ENCODE measurements at places on chromosomes 2 and 18. TPM values are rescaled to one million over a fixed set of nuclear protein-coding genes. Genes with fewer than 3 reads are reported as not detected.

TUBA3E gene
- 69.5 TPM for total RNA-seq

GAREM2 gene
- 1.3 TPM for total RNA-seq

AOX1 gene
- total RNA-seq: 4.1 TPM

ITM2C gene
- 25.3 TPM for total RNA-seq

EIF5B gene
- total RNA-seq: 84.7 TPM

CACNB4 gene
- 0.46 TPM for total RNA-seq

GCKR gene
- not detected for total RNA-seq

STAT4 gene
- total RNA-seq: 0.70 TPM

ANKMY1 gene
- 5.6 TPM for total RNA-seq

GATA6 gene
- 56.0 TPM for total RNA-seq

CIB4 gene
- total RNA-seq: not detected

ITGA4 gene
- total RNA-seq: 0.89 TPM

SCTR gene
- 0.43 TPM for total RNA-seq

SERPINB2 gene
- total RNA-seq: not detected

CD226 gene
- total RNA-seq: 0.94 TPM

PROC gene
- not detected for total RNA-seq

TMEM198 gene
- total RNA-seq: 2.6 TPM

PKP4 gene
- total RNA-seq: 49.6 TPM

R3HDM1 gene
- total RNA-seq: 12.5 TPM

SAP130 gene
- total RNA-seq: 13.0 TPM

AFF3 gene
- total RNA-seq: 7.6 TPM

ANKRD30B gene
- not detected for total RNA-seq

SERPINB12 gene
- not detected for total RNA-seq

PID1 gene
- total RNA-seq: 7.1 TPM

SOX11 gene
- 0.81 TPM for total RNA-seq

MAP2 gene
- 2.8 TPM for total RNA-seq

CDH20 gene
- 0.05 TPM for total RNA-seq

PDCL3 gene
- total RNA-seq: 27.9 TPM

SDC1 gene
- 0.11 TPM for total RNA-seq
